Mucosa of gallbladder (tissue), 1 donor: ENCODE measurements at places on chromosomes 1 and 21. TPM values are rescaled to one million over a fixed set of nuclear protein-coding genes. Genes with fewer than 3 reads are reported as not detected.

DNA sequence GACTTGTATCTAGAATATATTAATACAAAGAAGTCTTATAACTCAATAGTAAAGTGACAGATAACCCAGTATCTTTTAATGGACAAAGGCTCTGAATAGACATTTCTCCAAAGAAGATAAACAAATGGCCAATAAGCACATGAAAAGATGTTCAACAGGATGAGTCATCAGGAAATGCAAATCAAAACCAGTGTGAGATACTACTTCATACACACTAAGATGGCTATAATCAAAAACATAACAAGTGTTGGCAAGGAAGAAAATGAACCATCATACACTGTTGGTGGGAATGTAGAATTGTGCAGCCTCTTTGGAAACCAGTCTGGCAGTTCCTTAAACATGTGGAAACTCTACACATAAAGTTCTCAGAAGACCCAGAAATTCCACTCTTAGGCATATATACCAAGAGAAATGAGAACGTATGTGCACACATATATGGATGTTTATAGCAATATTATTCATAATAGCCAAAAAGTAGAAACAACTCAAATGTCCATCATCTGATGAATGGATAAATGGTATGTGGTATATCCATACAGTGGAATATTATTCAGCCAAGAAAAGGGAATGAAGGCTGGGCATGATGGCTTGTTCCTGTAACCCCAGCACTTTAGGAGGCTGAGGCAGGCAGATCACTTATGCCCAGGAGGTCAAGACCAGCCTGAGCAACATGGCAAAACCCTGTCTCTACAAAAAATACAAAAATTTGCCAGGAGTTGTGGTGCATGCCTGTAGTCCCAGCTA lies 9.9 kb upstream of the MPL start:
- DNase-seq = no peak

GRCh38 chr1:212675675-212676074 lies 24.0 kb downstream of the BATF3 start:
- DNase-seq = no peak

DNA sequence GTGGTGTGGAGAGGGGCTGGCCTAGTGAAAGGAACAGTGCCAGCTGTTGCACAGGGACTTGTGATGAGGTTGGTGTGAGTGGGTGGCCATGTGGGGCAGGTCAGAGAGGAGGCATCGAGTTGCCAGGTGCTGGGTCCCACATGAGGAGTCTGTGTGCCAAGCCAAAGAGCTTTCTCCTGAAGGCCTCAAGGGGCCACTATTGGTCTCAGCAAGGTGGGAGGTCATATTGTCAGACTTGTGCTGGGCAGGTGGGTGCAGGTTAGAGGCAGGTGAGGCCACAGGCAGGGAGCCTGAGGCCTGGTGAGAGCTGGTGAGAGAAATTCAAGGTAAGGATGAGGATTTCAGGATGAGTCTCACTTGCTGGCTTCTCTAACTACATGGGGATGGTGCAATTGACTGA lies 256.8 kb downstream of the DISC1 start:
- DNase-seq = no peak

GRCh38 chr1:94679332-94680038 lies 137.9 kb upstream of the F3 start:
- no peak for DNase-seq

DNA sequence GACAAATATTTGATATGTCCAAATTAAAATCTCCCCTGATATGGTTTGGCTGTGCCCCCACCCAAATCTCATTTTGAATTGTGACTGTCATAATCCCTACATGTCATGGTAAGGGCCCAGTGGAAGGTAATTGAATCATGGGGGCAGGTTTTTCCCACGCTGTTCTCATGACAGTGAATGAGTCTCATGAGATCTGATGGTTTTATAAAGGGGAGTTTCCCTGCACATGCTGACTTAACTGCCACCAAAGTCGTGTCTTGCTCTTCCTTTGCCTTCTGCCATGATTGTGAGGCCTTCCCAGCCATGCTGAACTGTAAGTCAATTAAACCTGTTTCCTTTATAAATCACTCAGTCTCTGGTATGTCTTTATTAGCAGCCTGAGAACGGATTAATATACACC lies 207.0 kb downstream of the BARHL2 start:
- no peak for DNase-seq

GRCh38 chr21:45916011-45916840 lies 65.3 kb upstream of the COL6A1 start:
- no peak for DNase-seq

GRCh38 chr1:53186533-53186932 lies 10.1 kb upstream of the CPT2 start:
- DNase-seq = no peak

Gene TMEM51
- total RNA-seq = 43.7 TPM
